ENCODE measurements at places on chromosomes 16 and 17.

DNA sequence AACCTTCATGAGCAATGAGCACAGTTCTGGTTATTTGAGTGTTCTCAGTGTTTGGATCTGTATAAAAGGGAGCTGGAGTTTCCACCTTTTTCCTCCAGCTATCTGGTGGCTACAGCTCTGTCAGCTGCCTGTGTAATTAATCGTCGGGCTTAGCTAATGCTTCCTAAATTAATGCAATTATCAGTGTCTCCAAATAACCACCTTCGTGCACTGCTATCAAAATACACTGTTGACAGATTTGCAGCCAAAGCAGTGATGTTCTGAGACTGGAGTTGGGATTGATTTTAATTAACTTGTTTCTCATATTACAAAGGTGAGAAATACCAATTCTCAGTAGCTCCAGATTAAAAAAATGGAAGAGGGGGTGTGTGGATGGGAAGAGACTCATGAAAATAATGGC lies 325.8 kb downstream of the CBLN1 start:
- no peak for DNase-seq

DNA sequence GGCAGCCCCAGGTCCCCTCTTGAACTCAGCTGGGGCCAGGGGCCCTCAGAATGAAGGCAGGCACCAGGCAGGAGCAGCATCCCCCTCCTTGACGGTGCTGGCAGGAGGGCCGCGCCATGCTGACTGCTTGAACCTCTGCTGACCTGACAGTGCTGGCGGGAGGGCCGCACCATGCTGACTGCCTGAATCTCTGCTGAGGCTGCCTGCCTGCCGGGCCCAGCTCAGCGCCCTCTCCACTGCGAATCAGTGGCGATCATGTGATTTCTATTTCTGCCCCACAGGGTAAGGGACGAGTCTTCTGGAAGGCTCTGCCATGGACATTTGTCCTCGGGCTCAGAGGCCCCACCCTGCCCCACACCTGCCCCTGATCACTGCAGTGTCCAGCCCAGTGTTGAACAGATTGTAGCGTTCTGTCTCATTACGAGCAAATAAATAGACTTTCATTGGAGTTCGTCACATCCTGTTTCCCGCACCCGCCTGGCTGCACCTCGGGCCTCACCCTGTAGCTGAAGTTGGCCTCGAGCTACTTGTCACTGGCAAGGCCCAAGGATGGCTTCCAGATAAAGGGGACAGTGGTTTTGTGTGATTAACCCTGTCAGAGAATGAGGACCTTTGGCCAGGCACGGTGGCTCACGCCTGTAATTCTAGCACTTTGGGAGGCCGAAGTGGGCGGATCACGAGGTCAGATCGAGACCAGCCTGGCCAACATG lies 8.6 kb downstream of the C16orf90 start:
- DNase-seq, result no peak

DNA sequence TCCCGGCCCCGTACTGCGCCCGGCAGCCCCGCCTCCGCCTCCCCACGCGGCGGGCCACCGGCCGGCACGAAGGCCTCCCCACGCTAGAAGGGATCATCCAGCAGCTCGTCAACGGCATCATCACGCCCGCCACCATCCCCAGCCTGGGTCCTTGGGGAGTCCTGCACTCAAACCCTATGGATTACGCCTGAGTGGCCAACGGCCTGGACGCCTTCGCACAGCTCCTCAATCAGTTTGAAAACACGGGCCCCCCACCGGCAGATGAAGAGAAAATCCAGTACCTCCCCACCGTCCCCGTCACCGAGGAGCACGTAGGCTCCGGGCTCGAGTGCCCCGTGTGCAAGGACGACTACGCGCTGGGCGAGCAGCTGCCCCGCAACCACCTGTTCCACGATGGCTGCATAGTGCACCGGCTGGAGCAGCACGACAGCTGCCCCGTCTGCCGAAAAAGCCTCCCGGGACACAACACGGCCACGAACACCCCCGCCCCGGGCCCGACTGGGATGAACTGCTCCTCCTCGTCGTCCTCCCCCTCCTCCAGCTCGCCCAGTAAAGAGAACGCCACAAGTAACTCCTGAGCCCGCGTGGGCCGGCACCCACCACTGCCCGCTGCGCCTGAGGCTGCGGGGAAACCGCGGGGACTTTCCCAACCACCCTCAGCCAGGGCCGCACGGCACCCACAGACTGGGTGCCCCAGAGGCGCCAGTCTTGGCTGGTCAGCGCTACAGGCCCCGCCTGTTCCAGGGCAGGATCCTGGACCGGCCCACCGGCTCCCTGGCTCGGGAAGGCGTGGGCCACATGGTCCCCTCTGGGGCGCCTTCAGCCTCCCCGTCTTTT lies 39.0 kb upstream of the AKAP1 start:
- peak; percentile 73 for DNase-seq

GRCh38 chr17:75602644-75603043 lies 15.0 kb downstream of the MYO15B start:
- DNase-seq, result no peak

GRCh38 chr16:66846831-66847230 lies 2.6 kb downstream of the CA7 start:
- DNase-seq, result no peak

GRCh38 chr16:920717-921116 lies 50.1 kb downstream of the LMF1 start:
- peak; percentile 73 for DNase-seq

- DNase-seq, result no peak
Measured at GRCh38 chr17:36934144-36934691, 3.1 kb upstream of the LHX1 start.

DNA sequence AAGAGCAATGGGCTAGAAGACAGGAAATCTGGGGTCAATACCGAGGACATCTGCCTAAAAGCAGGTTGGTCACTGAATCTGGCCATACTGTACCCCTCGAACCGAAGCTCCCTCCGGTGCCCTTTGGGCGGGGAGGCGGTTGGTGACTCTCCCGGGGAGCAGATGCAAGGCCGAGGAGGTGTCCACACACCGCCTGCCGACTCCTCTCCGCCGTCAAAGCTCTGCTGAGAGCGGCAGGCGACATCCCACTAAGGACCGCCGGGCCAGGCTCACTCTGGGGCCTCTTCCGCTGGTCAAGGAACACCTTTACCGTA lies 458 bp downstream of the ZNF200 start:
- no peak for DNase-seq

GRCh38 chr16:7366041-7366440 lies 33.4 kb downstream of the RBFOX1 start:
- no peak for DNase-seq

DNA sequence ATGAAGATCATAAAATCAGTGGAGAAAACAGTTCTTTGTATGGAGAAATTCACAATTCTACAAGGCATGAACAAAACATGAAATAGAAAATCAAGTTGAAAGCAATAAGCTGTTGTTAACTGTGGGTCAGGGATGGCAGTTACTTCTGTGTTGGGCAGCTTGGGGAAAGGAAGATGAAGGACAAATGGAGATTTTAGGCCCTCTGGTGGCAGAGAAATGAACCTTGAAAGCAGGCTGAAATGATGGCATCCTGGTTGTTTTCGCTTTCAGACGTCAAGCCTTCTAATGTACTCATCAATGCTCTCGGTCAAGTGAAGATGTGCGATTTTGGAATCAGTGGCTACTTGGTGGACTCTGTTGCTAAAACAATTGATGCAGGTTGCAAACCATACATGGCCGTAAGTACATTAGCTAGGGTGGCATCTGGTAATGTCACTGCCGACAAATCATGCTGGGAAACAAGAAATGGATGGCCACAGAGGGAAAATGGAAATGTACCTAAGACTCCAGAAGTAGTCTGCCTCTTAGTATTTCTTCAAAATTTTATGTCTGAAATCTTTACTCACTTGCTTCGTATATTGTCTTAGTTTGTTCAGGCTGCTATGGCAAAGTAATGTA lies 108.9 kb downstream of the MAP2K6 start:
- peak; percentile 42 for DNase-seq

DNA sequence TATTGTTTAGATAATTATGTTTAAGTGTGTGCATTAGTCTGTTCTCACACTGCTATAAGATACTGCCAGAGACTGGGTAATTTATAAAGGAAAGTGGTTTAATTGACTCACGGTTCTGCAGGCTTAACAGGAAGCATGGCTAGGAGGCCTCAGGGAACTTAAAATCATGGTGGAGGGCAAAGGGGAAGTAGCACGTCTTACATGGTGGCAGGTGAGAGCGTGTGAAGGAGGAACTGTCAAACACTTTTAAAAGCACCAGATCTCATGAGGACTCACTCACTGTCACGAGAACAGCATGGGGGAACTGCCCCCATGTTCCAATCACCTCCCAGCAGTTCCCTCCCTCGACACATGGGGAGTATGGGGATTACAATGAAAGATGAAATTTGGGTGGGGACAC lies 203.5 kb upstream of the GOT2 start:
- DNase-seq, result no peak

- DNase-seq, result no peak
Measured at GRCh38 chr17:63519972-63520882, 2.9 kb upstream of the KCNH6 start.

DNA sequence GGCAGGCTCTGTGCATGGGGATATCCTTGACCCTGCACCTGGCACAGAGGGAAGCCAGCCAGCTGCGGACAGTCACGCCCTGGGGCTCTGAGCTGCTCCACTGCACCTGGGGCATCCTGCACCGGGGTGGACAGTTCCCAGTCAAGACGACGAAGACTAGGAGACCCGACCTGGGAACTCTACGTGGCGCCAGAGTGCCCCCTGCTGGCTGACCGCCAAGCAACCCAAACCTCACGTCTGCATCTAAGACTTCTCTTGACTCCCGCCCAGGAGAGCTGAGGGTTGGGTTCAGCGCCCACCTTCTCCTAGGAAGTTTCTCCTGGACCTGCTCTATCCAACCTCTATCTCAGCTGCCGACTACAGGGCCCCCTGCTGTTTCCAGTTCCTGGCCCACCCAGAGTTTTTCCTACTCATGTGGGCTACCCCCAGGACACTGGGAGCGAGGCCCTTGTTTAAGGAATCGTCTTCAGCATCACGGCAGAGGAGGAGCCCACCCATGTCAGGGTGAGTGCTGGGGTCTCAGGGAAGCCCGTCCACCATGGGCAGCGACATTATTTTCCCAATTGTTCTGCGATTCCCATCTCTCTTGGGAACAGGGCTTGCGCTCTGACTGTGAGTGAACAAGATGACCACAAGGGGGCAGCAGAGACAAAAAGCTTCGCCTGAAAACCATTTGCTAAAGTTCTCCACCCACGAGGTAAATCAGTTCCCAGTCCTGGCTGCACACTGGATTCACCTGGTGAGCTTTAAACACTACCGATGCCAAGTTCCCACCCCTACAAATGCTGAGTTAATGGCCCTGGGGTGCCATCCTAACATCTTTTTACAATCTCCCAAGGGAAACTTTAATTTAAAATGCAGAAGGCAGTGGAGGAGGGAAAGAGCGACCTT lies 29.3 kb downstream of the TLE7 start:
- peak; percentile 68 for DNase-seq

DNA sequence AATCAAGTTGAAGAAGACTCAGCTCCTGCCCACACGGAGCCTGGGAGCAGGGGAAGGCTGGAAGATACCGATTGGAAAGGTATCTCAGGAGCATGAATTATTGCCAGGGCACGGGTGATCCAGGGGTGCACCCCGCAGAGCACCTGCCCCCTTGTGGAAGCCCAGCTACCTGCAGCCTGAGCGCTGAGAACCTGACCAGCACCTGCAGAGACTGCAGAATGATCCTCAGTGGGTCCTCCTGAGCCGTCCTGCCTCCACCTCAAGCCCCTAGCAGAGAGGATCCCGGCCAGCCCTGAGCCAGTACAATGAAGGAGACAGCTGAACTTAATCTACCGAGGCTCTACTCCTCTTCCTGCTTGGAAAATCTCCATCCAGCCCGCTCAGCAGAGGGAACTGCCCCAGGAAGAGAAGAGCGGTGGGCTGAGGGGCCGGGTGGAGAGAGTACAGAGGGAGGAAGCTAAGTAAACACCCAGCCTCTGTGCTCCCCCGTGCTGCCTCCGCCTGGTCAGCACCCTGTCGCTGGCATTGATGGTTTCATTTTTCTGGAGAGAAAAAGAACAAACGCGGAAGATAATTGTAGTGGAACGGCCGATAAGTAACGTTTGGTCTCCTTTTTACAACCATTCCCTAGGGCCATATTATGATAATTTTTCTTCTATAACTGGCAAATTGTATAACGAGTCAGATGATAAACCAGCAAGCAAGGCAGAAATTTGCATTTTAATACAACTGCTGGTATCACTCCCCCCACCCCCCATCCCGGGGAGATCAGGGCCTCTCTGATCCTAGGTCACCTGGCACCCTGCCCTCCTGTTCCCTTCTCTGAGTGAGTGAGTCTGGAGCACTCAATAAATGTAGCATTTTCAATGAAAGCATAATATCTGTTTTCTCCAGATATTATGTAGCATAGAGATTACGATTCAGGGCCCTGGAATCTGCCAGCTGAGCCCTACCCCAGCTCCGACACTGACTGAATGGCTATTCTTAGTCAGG lies 204.5 kb upstream of the RPL38 start:
- no peak for DNase-seq

DNA sequence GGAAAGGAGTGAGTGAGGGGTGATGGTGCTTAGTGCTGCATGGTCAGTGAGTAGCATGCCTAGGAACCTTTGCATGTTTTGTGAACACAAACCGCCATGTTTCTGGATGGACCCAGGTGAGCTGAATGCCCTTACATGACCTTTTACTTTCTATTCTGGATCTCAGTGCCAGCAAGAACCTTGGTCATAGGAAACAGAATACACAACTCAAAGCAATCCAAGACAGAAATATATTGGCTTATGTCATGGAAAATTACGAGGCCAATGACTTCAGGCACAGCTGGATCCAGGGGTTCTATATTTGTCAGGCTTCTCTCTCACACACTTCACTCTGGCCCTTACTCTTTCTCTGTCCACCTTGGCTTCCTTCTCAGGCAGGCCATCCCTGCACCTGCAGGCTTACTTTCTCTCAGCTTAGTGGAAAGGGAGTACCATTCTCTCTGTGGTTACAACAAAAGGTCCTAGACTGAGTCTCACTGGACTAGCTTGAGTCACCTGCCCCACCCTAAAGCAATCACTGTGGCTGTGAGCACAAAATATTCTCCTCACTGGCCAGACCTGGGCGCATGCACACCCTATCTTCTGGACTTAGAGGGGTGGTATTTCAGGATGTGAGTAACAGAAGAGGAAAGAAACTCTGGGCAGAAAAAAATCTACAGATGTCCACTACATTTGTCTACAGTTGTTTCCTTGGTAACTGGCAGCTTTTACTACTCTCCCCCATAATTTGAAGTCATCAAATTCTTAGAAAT lies 20.4 kb upstream of the CPNE2 start:
- DNase-seq, result no peak

DNA sequence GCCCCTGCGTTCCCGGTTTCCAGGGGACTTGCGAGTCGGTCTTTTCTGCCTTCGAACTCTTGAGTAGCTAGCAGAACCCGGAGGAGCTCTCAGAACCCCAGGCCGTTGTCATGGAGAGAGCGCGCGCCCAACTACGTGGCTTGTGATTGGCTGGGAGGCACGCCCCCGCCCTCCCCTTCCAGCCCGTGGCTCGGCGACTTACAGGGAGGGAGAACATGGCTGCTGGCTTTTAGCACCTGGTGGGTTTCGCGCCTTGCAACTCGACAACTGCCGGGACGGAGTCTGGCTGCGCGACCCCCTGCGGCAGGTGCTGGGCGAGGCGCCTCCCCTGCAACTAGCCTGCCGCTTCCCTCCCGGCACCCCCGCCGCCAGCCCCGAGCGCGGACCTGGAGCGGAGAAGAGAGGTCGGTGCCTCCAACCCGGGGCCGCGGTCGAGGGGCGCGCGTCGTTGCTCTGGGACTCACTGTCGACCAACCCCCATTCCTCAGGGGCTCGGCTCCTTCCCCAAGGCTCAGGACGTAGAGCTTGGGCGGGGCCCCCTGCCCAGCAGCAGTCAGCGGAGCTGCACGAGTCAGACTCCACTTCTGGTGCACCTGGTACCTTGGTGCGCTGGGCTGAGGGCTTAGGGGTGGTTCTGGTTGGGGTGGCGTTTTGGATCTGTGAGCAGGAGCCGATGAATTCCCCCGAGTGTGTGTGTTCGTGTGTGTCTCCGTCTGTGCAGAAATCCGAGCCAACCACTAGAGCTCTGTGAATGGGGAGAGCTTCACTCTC lies 9.0 kb upstream of the ZFP90 start:
- DNase-seq, result peak; percentile 92

Measured in right hindlimb (tissue), 1 donor.